ENCODE measurements at places on chromosomes 12 and 14.

DNA sequence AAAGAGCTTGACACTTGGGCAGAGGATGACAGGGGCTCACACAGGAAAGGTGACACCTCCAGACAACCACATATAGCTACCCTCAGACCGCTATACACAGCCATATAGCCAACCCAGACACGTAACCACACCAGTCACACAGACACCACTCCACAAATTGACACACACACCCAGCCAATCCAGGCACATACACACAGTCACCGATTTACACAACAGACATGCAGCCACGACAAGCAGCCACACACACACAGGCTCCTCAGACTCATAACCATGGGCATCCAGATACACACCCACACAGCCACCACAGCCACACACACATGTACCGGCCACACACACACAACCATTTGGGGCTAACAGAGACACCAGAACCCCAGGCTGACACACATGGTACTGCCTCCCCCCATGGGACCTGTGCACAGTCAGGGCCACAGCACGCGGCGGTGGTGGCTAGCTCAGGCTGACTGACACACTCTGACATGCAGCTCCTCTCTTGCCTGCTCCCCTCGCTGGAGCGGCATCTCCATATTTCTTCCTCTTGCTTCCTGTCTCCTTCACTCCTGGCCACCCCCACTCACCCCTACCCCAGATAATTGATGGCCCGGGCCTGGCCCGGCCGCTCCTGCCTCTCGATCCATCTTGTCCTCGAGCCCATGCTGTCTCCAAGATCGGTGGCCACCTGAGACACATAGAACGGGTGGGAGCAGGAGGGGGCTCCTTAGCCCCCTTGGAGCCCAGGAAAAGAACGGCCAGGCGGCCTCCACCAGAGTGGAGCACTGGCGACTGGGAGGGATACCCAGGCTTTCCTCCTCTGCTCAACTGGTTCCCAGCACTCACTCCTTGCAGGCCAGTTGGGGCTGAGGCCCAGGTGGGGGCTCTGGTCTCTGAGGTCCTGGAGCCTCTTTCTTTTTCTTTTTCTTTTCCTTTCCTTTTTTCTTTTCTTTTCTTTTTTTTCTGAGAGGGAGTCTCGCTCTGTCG, 6.0 kb upstream of the SHMT2 start:
- no peak for DNase-seq

DNA sequence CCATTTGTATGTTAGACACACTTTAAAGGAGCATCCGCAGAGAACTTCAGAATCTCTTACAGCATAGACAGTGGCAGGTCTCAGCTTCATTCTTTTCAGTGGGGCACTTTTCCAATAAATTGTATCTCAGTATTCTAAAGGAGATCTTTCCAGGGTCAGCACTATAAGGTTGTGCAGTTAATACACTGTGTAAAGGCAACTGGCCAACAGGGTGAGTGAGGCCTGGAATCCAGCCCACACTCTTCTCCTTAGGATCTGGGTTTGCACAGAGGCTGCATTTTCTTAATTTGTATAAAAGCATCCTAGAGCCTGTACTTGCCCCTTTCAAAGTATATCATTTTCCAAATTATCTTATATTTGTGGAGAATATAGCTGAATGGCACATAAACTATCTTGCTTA, 94.2 kb downstream of the MYF5 start:
- no peak for DNase-seq

- no peak for DNase-seq
These were observed 9.2 kb downstream of the NDUFA12 start for GRCh38 chr12:94994312-94994711.

DNA sequence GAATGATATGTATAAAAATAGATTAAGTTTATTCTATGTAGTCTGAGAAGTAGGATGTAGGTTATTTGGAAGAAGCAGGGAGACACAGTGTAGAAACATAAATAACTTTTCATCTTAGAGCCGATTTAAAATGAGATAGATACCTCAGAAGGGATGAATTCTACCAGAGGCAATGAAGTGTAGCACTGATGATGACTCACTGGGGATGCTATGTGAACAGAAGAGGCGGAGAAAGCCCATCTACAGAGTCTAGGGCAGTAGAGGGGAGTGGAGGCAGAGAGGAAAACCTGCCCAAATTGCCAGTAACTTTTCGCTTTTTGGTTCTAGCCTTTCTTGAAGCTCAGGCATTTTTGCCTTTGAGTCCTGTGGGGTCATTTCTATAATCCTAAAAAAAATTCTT, 451.8 kb downstream of the ATP23 start:
- DNase-seq = no peak

GRCh38 chr14:93007225-93007997, 84.5 kb downstream of the CHGA start:
- no peak for DNase-seq

DNA sequence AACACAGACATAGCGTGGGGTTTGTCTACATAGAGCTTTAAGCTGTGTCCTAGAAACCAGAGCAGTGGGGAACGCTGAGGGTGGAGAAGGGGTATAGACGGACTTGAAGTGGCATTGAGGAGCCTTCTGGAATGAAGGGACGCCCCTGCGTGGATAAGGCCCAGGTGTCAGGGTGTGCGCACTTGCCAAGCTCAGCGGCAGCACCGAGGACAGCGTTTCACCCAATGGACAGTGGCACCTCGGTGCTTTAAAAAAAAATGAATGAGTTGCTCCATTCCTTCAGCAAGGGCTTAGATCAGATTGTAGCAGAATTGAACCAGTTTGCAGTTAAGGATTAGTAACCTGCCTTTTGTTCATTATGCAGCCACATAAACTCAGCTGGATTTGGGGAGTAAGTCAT, 33.6 kb upstream of the MMP17 start:
- DNase-seq = no peak

- DNase-seq = peak; percentile 77
These were observed 10.4 kb upstream of the GPR132 start for GRCh38 chr14:105075379-105076295.

DNA sequence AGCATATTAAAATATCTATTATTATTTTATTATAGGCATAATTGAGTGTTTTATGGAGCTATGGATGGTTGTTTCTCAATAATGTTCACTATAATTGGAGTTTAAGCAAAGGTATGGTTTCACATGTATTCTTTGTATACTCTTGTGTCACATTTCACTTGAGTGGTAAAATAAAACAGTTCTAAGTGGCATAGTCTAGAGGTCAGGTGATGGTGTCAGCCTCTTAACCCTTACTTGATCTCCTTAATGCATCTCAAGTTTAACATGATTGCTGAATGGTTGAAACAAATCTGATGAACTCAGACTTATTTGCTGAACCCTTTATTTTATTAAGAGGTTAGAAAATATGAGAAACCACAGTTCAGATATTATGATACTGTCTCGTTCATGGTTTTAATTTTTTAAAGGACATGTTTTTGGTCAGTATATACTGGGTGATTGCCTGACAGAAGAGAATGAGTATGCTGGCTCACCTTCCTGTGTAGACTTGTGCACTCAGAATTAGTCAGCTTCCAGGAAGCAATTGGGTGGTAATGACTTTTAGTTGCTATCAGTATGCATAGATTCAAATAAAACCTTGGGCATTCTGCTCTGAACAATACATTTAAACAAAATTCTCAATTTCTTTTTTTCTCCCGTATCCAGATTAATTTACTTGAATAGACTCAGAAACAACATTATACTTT, 464.6 kb downstream of the PCNX1 start:
- no peak for DNase-seq

GRCh38 chr14:99663386-99664057, 18.6 kb downstream of the HHIPL1 start:
- no peak for DNase-seq

GRCh38 chr12:71306808-71307207, 132.8 kb upstream of the LGR5 start:
- DNase-seq = no peak

DNA sequence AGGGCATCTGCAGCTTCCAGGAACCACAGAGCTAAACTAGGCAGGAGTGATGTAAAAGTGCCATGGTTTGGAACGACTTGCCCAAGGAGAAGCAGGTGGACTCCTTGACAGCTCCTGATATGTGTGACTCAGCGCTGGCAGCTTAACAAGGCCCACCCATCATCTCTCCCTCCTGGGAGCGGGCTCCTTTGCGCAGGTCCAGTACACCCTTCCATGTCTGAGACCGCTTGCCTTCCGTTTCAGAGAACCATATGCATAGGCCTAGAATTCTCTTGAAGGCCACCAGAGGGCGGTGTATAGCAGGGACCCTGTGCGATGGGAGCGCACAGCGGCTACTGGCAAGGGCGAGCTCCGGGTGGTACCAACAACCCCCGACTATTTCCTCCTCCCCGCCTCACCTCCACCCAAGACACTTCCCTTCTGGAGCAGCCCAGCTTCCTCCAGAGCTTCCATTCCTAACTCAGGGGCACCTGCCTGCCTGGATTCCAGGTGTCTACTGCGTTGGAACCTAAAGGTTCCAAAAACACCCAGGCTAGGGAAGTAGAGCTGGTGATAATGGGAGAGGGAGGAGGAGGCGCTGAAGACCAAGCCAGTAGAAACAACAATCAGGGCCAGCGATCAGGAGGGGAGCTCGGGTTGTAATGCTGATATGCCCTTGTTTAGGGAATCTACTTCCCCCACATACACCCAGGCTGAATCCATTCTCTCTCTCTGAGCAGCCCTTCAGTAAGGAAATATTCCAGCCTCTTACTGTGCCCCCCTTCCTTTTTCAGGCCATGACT, 6.3 kb downstream of the DHH start:
- peak; percentile 86 for DNase-seq

- DNase-seq = no peak
These were observed 1315.2 kb downstream of the LRFN5 start for GRCh38 chr14:42921901-42922300.

DNA sequence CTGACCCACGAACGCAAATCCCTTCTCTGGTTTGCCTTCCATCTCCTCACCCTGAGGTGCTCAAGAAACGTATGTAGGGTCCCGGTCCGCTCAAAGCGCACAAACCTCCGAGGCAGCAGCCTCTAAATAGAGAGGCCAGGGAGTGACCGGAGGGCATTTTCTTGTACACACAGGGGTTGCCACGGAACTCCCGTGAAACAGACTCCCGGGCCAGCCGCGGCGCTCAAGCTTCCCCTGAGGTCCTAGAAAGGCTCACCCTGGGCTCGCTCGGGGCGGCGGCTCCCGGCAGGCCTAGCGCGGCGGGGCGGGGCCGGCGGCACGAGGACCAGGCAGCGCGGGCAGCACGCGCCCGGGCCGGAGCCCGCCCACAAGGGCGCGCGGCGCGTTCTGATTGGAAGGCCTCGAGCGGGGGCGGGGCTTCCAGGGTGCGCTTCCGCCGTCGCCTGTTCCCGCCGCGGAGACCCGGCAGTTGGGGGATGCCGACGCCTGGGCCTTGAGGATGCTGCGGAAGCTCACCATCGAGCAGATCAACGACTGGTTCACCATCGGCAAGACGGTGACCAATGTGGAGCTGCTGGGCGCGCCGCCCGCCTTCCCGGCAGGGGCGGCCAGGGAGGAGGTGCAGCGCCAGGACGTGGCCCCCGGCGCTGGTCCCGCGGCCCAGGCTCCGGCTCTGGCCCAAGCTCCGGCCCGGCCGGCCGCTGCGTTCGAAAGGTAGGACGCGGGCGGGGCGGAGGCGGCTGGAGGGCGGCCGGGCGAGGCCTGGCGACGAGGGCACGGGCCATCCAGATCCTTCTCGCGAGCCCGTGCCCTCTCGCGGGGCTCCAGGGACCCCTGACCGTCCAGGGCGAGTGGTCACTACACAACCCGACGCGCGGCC, at the start of gene TDRD9:
Gene TDRD9 (plus strand): TSS at position 446 of the 880 bp plus-strand sequence. CDS start 54 bp downstream, at position 500.
- DNase-seq = no peak

All from femur (tissue), 1 donor.